ENCODE measurements at places on chromosomes 11 and 22.
A peak's percentile ranks its signal among the peaks of the same experiment; 100 is the strongest.

- DNase-seq, result no peak
Measured at GRCh38 chr22:17229991-17230630, 10.9 kb upstream of the ADA2 start.

DNA sequence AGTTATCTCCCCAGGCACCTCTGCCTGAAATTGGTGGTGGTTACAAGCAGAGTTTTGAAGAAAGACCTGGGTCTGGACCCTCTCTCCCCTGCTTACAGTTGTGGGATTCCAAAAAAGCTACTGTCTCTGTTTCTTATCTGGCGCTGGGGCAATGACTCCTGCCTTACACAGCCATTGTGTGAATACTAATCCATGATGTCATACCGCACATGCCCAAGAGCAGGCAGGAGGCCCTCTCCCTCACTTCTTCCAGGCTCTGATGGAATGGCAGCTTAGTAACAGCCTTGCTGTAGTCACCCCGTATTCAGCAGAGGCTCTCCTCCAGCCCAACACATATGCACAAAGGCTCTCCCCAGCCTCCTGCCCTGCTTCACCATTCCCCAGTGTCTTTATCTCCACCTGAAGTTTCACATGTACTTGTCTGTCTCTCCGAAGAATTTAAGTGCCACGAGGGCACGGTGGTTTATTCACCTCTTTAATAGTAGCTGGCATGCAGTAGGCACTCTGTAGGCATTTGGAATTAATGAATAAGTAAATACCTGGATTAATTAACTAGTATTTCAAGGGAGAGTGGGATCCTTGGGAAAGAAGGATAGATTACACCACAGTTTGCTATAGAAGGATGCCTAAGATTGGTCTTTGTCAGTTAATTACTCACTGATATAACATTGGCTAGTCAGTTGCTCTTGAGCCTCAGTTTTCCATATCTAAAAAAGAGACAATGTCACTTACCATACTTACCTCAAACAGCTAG is 165.6 kb downstream of the ETS1 start:
- no peak for DNase-seq

DNA sequence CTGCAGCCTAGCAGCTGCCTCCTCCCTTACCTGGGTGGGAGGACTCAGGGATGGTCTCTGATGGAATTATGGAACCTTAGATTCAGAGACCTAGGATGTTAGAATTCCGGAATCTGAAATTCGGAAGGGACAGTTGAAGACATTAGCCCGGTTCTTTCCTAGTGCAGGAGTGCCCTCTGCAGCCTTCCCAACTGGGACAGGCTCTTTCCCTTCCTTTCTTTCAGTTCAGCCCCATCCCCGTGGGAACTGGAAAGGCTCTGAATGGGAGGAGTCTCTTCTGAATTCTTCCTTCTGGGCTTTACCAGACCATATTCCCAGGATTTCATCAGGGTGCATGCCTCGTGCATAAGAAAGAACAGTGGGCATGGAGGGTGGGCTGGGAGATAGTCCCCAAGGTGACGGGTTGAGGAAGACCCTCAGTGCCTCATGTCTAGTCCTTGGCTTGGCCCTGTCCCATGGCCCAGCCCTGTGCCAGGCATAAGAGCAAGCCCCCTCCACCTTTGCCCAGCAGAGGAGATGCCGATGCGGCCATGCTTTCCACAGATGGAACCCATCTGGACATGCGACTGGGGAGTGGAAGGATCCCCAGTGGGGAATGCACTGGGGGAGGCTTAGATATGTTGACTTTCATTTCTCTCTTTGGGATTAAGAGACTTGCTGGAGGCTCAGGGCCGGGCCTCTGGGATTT is 14.4 kb downstream of the DNAJB13 start:
- no peak for DNase-seq

DNA sequence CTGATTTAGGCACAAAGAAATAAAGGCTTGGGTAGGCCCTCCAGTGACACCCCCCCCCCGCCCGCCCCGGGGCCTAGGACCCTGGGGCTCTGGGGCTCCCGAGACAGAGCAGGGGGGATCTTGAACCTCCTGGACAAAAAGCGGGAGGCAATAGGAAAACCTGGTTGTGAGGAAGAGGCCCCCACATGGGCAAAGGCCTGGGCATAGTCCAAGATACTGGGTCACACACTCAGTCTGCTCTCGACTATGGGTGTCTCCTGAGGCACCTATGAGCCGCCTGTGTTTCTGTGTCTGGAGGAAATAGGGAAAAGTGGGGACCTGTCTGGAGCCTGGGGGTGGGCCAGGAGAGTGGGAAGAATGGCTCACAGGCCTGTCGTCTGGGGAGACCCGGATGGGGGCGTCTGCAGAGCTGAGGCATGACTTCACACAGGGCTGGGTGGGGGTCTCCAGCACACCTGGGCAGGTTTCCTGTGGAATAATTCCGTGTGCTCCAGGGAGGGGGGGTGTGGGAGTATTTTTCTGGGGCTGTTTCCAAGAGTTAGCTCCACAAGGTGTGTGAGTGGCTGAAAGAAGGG is 2.4 kb upstream of the MN1 start:
- DNase-seq, result no peak

- DNase-seq, result no peak
Measured at GRCh38 chr11:62770778-62771143, 435 bp upstream of the TAF6L start.

GRCh38 chr11:4459500-4459899 is 10.4 kb downstream of the OR52K2 start:
- no peak for DNase-seq

- DNase-seq, result no peak
Measured at GRCh38 chr11:26948881-26949280, 45.0 kb upstream of the FIBIN start.

- peak; percentile 71 for DNase-seq
Measured at GRCh38 chr22:20509344-20510047, 2.1 kb downstream of the MED15 start.

DNA sequence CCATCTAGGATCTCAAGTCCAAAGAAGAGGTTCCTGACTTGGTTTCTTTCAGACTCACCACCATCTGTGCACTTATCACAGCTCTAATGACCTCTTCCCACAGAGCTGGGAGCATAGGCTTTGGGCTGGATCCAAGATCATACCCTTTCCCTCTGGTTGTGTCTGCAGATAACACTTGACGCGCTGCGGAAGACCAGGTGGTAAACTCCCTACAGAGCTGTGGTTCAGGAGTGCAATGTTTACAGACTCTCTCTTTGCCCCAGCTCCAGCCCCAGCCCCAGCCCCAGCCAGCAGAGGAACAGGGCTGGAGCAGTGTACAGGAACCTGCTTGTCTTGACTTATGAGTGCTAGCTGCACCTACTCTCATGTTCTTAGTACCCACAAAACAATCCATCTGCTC is 274.4 kb upstream of the SYN3 start:
- DNase-seq, result no peak

DNA sequence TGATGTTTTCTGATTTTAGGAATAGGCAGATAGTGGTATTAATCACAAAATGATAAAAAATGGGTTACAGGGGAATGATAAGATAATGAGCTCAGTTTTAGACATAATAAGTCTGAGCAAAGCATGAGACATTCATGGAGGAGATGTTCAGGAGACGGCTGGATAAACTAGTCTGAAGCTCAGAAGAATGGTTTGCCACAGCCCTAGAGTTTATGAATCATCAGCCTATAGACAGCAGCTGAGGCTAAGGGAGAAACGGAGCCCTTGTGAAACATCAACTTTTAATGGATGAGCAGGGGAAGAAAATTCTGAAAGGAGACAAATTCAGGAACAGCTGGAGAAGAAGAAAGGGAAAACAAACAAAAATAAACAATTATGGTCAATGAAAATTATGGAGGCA is 87.2 kb downstream of the RELT start:
- DNase-seq, result no peak

DNA sequence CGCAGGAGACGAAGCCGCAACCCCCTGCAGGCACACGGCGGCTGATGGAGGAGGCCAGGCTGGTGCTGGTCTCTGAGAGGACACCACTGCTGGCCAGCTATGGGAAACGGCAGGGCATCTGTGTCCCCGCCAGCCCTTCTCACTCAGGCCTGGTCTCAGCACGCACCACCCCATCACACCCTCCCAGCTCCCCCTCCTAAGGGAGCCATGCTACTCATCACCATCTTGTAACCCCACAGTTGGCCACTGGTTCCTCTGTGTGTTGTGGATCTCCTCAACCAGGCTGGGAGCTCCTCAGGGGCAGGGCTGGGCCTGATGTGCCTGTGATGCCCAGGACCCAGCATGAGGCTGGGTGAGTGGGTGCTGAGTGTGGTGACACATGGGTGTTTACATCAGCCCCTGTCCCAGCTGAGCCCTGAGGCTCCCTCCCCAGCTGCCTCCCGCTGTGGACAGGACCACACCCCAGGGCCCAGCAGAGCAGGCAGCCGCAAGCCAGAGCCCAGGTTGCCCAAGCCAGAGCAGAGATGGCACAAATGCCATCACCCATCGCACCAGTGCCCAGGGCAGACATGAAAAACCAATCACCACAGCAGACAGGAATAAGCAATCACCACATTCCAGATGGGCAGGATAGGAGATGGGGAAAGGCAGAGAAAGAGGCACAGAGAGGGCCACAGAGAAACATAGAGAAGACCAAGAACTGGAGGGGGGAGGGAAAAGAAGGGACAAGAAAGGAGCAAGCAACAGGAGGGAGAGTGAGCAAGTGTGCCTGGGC is 8.2 kb downstream of the ARVCF start:
- DNase-seq, result peak; percentile 6

DNA sequence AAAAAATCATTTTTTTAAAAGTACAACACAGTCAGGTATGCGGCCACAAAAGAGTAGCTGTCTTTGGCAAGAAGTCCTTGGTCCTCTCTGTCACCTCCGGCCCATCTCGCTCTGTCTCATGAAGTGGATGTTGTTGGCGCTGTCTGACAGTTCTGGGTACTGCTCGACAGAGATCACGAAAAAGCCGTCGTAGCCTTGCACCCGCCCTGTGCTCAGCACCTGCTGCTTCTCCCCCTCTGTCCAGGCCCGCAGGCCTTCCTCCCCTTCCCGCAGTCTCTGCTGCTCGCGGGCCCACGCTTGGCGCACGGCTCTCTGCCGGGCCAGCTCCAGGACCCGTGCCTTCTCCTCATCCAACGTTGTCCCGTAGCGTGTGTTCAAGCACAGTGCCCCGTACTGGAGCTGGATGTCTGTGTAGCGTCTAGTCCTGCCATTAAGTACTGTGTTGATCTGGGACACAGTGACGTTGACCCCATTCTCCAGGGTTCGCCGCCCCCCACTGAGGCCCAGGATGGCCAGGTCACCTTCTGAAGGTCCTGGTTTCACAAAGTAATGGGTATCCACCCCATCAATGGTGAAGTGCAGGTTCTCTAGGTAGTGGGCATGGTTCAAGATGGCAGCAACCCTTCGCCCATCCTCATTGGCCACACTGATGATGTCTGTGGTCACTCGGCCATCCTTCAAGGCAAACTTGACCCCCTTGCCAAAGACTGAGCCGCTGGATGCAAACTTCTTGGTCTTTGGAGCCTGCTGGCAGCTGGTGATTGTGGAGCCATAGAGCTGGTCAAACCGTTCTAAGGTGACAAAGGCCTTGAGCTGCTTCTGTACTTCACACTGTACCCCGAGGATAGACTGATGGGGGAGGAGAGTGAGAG is 83.5 kb upstream of the NARS2 start:
- DNase-seq, result no peak

DNA sequence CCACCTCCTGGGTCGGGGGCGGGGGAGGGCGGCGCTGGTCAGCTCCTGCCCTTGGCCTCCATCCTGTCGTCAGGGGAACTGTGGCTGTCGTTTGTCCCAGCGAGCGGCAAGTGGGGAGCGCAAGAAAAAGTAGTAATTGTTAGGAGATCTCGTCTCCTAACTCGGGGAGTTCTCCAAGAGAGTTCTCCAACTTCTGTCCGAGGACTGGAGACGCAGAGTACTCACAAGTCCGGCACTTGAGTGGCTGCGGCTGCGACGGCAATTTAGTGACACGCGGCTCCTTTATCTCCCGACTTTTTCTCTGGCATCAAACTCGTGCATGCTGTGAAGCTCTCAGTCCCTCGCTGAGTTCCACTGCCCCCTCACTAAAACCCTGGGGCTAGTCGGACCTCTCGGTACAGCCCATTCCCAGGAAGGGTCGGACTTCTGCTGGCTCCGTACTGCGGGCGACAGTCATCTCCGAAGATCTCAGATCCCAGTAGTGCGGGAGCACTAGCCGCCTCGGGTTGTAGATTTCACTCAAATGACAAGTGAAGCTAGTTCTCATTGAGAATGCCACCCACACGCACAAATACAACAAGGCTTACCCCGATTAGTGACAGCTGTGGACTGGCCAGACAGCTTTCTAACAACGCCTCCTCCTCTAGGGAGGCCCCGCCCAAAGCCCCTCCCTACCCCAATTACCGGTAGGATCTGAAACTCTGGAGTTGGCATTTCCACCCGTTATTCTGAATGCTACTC is at the start of gene PGR:
PGR (minus strand) TSS at position 611 of the 741 bp plus-strand sequence. CDS start 743 bp downstream, outside the sequence.
- peak; percentile 87 for DNase-seq

DNA sequence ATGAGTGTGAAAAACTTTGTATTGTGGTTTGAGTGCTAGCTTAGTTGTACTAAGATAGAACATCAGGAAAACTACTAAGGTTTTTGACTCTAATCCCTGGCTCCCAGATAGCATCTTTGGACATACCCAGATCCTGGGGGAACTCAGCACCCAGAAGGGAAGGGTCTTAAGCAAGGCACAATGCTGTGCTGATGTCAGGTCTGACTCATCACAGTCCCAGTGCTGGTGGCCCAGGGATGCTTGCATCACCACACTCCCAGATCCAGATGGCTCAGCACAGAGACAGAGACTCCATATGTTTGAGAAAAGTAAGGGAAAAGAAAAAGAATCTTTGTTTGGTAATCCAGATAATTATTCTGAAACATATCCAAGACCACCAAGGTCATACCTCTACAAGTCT is 18.3 kb upstream of the OR56A3 start:
- no peak for DNase-seq

DNA sequence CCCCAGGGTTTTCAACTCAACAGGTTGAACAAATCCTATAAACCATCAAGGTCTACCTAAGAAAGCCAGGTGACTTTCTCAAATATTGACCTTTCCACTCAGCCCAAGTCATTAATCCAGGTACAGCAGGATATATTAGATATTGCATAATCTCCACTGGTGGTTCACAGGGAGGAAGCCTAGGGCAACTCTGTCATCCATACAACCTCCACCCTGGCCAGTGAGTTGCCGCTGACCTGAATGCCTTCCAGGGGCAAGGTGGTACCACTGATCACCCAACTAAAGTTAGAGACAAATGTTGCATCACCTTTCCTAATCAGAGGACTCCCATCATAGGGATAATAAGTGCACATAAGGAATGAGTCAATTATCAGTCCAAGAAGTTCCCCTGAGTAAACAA is 22.9 kb downstream of the GUCD1 start:
- DNase-seq, result no peak

DNA sequence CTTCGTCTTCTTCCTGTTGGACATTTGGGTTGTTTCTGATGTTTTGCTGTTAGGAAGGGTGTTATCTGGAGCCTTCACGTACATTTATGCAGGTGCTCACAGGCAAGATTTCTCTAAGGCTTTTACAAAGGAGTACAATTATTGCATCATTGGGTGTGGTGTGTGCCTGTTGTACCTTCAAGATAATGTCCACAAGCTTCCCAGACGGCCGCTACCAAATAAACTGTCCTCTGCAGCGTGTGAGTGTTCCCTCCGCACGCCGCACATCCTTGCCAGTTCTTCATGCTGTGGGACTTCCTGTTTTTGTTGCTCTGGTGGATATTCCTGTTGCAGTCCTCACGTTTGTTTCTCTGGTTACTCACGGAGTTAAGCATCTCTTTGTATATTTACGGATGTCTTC is 133.3 kb downstream of the TBC1D22A start:
- DNase-seq, result no peak

- no peak for DNase-seq
Measured at GRCh38 chr11:60193687-60194433, 11.0 kb upstream of the MS4A6A start.

- DNase-seq, result no peak
Measured at GRCh38 chr11:123404676-123405075, 25.4 kb upstream of the GRAMD1B start.

Data from right cardiac atrium (tissue), 5 donors.